ENCODE measurements at places on chromosomes 11 and 22. TPM values are rescaled to one million over a fixed set of nuclear protein-coding genes. Genes with fewer than 3 reads are reported as not detected.

DNA sequence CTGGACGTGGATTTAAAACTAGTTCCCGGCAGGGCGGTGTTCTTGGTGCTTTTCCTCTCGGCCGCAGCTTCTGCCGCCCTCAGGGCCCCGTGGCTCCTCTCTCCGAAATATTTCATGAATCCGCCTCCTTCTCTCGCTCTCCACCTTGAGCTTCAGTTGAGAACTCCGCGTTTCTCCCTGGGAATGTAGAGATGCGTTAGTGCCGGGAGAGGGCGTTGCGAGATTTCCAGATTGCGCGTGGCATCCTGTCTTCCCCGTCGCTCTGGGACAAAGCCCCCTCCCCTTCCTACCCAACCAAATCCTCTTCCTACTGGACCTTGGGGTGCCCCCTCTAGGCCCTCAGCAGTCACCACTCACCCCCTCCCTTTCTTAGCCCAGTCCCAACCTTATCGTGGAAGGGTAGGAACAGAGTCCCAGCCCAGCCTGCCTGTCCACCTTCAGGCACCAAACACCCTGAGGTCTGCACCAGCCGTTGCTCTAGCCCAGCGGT is 15.5 kb upstream of the RAC2 start:
- no peak overlapping the region for H3K27ac ChIP-seq
- no peak for DNase-seq
- no peaks in the 10 kb centered on the region for H3K36me3 ChIP-seq

DNA sequence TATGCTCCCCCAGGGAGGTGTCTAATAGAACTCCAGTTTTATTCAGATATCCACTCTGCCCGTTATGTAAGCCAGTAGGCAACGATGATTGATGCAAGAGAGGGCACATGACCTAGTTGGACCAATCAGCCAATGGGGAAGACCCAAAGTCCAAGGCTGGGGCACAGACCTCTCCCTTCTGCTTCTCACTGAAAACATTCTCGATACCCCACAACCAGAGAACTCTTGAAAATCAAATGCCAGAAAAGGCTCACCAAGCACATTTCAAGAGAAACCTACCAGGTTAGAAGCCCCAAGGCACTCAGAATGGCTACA is 7.4 kb downstream of the HIRA start:
- H3K4me3 ChIP-seq: no peak overlapping the region
- peaks cover 15% of the 10 kb centered on the region for H3K36me3 ChIP-seq
- no peak overlapping the region for H3K27ac ChIP-seq
- DNase-seq: no peak

GRCh38 chr11:56624661-56625110 is 10.0 kb upstream of the OR5M1 start:
- no peak for DNase-seq
- H3K4me1 ChIP-seq: no peaks in the 10 kb centered on the region
- no peak overlapping the region for H3K4me3 ChIP-seq
- H3K27me3 ChIP-seq: no peaks in the 10 kb centered on the region
- no peak overlapping the region for H3K27ac ChIP-seq
- H3K36me3 ChIP-seq: no peaks in the 10 kb centered on the region

GRCh38 chr22:42933485-42934091 is 76.5 kb upstream of the ARFGAP3 start:
- no peaks in the 10 kb centered on the region for H3K36me3 ChIP-seq
- H3K27ac ChIP-seq: peak overlapping the region; percentile 58
- no peak for DNase-seq
- H3K4me1 ChIP-seq: no peaks in the 10 kb centered on the region
- H3K27me3 ChIP-seq: no peaks in the 10 kb centered on the region
- H3K4me3 ChIP-seq: no peak overlapping the region

GRCh38 chr11:86383041-86383955 is 8.6 kb downstream of the CCDC81 start:
- no peak overlapping the region for H3K4me3 ChIP-seq
- DNase-seq: no peak
- no peaks in the 10 kb centered on the region for H3K4me1 ChIP-seq
- no peaks in the 10 kb centered on the region for H3K27me3 ChIP-seq

DNA sequence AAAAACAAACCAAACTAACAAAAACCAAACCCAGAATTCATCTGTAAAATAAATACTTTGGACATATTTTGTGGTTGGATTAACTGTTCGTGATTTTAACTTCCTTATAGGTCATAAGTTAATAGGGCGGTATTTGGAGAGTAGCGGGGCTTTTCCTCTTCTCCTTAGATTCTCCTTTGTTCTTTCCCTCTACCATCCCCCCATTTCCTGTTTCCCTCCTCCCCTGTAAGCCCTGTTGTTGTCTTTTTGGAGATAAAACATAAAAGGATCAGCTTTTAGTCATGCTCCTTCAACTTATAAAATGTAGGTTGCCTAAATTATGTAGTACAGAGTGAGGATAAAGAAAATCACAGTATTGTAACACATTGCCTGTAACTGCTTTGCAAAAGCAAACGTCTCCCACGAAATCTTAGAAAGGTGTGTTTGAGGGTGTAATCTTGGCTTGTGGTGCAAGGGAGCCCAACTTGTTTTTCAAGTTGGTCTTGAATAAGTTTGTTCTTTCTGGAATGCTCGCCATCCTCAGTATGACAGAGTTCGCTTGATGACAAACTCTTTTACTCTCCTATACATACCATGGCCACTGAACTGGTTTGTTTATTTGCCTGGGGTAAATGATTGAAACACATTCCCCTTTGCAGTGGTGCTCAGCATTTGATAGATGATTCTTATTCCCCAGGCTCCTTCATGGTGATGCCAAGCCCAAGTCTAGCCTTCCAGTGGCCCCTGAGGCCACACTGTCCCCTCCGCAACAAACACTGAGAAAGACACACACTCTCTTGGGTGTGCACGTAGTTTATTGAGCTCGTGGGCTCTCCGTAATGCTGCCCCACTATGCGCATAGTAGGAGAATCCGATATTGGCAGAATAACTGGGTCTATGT is 49.4 kb downstream of the TEAD1 start:
- H3K27me3 ChIP-seq: peaks cover 26% of the 10 kb centered on the region
- H3K4me3 ChIP-seq: no peak overlapping the region
- H3K4me1 ChIP-seq: peaks cover 7% of the 10 kb centered on the region
- H3K27ac ChIP-seq: no peak overlapping the region
- no peak for DNase-seq

DNA sequence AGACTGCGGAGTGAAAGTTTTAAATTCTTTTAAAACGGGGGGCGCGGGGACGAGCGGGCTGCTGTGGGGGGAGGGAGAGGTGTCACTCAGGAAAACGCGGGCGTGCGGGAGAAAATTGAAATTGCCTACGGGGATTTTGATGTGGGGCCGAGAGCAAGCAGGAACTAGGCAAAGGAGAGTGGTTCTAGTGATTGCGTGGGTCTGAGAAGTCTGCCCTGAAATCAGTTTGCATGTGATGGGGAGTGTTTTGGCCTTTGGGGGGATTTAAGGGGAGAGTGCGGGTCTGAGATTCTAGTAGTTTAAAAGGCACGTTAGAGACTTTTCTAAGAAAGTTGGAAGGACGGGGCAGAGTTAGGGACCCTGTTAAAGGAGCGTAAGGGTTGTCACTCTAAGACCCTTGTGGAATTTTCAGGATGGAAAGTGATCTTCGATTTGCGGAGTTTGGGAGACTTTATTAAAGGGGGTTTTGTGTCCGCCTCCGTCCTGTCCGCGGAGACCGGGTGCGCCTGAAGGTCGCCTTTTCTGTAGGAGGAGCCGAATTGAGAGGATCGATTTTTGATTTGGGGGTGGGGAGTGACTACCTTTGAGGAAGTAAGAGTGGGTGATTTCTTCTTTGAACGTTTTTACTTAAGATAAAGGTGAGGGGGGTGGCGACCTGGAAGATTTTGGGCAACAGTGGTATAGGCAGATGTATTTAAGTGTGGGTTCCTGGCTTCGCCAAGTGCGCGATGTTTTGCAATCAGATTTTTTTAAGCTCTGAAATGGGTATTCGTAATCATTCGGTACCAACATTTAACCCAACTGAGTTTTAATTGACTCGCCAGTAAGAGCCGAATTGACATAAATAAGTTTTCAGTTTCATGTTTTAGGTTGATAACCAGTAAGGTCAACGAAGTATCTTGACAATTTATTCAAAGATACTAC is 1.1 kb downstream of the EED start:
- H3K27me3 ChIP-seq: no peaks in the 10 kb centered on the region
- H3K4me1 ChIP-seq: peaks cover 2% of the 10 kb centered on the region
- H3K27ac ChIP-seq: peak overlapping the region; percentile 75

GRCh38 chr11:6587360-6587953 is 16.0 kb downstream of the RRP8 start:
- no peak for DNase-seq
- H3K27me3 ChIP-seq: no peaks in the 10 kb centered on the region
- H3K4me1 ChIP-seq: no peaks in the 10 kb centered on the region
- peaks cover 5% of the 10 kb centered on the region for H3K36me3 ChIP-seq
- H3K4me3 ChIP-seq: no peak overlapping the region

DNA sequence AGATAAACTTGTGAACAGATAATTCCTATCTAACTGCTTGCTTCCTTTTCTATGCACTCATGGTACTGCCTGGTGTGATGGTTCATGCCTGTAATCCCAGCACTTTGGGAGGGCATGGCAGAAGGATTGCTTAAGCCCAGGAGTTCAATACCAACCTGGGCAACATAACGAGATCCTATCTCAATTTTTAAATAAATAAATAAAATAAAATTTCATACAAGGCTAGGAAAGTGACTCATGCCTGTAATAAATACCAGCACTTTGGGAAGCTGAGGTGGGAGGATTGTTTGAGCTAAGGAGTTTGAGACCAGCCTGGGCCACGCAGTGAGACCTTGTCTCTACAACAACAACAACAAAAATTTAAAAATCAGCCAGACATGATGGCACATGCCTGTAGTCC is 166.6 kb downstream of the COMMD9 start:
- H3K36me3 ChIP-seq: no peaks in the 10 kb centered on the region
- no peak for DNase-seq
- no peak overlapping the region for H3K4me3 ChIP-seq
- no peaks in the 10 kb centered on the region for H3K27me3 ChIP-seq

GRCh38 chr11:28461338-28461737 is 353.1 kb downstream of the METTL15 start:
- H3K4me1 ChIP-seq: no peaks in the 10 kb centered on the region
- no peaks in the 10 kb centered on the region for H3K36me3 ChIP-seq
- no peaks in the 10 kb centered on the region for H3K27me3 ChIP-seq
- H3K27ac ChIP-seq: no peak overlapping the region
- no peak for DNase-seq
- no peak overlapping the region for H3K4me3 ChIP-seq

DNA sequence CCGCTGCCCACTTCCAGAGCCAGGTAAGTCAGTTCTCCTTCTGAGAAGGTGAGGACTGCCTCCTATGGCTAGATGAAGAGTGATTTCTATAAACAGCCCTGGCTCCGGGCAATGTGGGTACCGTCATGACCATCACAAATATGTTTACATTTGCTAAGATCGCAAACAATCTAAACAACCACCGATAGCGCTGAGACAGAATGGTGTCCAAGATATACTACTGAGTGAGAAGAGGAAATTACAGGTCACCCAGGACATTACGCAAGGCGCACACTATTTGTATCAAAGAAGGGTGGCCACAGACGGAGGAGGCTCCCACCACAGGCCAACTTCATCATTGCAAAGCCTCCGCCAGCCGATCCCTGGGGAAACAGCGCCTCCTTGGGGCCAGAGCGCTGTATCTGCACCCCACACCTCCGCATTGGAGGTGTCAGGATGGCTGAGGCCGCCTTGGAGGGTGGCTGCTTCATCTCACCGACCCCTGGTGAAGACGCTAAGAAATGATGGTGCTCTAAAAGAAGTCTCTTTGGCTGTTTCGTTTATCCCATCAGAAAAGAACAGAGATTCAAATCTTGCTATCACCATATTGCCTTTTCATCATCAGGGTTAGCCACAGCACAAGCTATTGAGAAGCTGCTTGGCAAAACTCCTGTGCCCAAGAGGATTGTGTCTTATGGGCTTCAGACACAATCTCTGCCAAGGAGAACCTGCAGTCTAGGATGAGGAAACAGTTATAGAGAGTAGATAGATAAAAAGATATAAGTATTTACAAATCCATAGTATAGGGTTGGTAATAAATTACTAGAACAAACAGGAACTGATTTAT is 12.3 kb upstream of the ASRGL1 start:
- no peak overlapping the region for H3K4me3 ChIP-seq
- H3K27me3 ChIP-seq: no peaks in the 10 kb centered on the region
- no peaks in the 10 kb centered on the region for H3K4me1 ChIP-seq
- DNase-seq: peak; percentile 17
- H3K36me3 ChIP-seq: no peaks in the 10 kb centered on the region

DNA sequence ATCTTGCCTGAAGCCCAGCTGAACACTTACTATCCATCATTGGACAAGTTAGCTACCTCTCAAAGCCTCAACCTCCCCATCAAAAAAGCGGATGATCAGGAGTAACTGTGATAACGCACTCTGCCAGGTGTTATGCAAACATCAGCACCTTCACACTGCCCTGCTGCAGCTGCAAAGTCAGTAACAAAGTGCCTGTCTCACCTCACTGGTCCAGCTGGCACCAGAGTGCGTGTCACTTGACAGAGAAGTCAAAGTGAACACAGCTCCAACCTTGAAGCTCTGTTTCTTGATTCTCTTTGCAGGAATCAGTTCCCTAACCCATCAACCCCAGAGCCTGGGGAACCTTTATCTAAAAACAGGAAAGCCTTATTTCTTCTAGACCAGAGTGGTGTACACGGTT is 413.6 kb downstream of the CTTN start:
- H3K27me3 ChIP-seq: no peaks in the 10 kb centered on the region
- no peak overlapping the region for H3K27ac ChIP-seq
- no peak overlapping the region for H3K4me3 ChIP-seq
- no peak for DNase-seq
- H3K4me1 ChIP-seq: no peaks in the 10 kb centered on the region

DNA sequence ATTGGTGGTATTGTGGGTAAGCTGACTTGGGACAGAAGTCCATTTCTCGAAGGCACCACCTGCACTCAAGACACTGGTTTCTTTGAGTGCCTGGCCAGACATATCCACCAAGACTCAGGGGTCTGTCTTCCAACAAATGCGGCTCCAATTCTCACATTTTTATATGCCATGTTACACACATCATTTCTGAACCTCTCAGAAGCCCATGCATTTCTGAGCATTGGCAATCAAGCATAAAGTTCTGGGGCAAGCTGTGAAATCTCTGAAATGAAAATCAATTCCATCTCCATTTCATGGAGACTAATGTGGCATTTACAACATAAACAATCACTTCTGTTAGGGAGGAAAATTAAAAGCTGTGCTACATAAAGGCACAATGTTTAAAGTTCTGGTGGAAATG is 243.7 kb downstream of the KIRREL3 start:
- no peak for DNase-seq
- no peaks in the 10 kb centered on the region for H3K27me3 ChIP-seq
- H3K36me3 ChIP-seq: no peaks in the 10 kb centered on the region
- no peak overlapping the region for H3K27ac ChIP-seq
- no peak overlapping the region for H3K4me3 ChIP-seq

The OR8B3 gene
- total RNA-seq: not detected

The SUSD2 gene
- 0.33 TPM for total RNA-seq

The OR52E2 gene
- total RNA-seq: not detected

The EIF3L gene
- total RNA-seq: 698 TPM

The TNNT3 gene
- 15.8 TPM for total RNA-seq

The C22orf15 gene
- 3.3 TPM for total RNA-seq

The MPZL3 gene
- total RNA-seq: 3.9 TPM

The XKR3 gene
- total RNA-seq: 0.05 TPM

The MYO18B gene
- 13.8 TPM for total RNA-seq

All from thymus (tissue), 14 donors.